ENCODE measurements at places on chromosomes 3 and 15.

- DNase-seq: no peak
These were observed 645.4 kb downstream of the ZBBX start for GRCh38 chr3:166734734-166735133.

DNA sequence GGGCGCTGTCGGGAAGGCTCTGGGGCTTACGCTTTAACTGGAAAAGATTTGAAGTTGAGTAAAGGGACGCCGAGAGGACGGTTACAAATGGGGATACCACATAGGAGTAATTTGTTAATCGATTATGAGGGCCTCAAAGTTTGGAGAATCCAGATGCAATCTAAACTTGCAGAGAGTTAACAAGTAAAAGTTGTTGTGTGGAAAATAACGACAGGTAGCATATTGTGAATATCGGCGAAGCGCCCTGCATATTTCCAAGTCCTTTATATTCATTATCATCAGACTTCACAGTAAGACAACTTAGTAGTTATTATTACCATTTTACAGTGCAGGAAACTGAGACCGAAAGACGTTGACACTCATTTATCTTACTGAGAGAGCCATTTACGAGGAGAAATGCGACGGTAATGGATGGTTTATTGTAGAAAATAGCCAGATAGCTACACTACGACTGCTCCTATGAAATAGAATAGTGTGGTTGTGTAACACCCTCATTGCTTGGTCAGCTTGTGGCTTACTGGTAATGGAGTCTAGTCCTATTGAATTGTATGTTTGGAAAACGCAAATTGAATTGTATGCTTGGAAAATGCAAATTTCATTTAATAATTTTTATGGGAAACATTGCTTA lies 700 bp downstream of the MKRN2 start:
- DNase-seq: no peak

GRCh38 chr15:93037820-93038705 lies 50.9 kb downstream of the RGMA start:
- DNase-seq: no peak

GRCh38 chr15:96354731-96355567 lies 24.4 kb downstream of the NR2F2 start:
- no peak for DNase-seq

DNA sequence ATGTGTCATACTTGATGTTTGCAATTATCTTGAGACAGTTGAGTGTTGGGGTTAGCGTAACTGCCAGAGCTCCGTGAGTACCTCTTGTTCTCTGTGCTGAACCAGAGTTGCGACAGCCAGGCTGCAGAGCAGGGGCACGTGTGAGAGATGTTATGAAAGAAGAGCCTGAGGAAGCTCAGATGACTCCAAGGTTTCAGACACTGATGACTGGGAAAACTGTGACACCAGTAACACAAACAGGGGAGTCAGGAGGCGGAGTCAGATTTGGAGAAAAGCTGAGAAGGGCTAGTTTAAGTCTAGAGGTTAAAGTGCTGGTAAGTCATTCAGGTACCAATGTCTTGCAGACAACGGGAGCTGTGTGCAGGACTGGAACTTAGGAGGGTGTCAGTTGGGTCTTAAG lies 45.0 kb downstream of the BLM start:
- no peak for DNase-seq

DNA sequence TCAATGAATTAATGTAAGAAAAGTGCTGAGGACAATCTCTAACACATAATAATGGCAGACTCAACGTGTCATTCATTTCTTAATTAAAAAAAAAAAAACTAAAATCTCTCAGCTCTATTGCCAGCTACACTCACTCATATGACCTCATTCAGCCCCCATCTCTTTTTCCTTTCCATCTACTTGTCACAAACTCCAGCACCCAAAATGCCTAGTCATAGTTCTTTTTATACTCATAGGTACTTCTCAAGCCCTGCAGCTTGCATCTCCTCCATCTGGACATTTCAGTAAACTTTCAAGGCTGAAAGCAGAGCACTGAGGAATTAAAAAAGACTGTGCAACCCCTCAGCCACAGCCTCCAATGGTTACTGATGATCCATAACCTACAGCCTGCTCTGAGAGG lies 109.8 kb downstream of the PLCH1 start:
- DNase-seq: no peak

DNA sequence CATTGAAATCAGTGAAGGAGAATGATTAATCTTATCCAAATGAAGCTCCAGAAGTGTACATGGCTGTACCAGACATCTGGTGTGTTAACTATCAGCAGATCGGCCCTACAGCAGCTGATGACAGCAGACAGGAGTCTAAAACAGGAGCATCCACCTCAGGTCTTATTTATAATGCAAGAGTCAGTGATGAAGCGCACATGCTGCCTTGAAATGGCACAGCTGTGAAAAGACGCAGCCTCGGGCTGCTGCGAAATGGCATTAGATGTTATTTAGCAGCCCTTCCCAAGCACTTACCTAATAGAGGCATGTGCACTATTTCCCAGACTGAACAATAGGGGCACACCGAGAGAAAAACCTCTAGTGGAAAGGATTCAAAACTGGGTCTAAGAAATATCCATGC lies 472.3 kb upstream of the CBLB start:
- no peak for DNase-seq

- no peak for DNase-seq
These were observed 9.2 kb downstream of the MFSD1 start for GRCh38 chr3:158810823-158811724.

DNA sequence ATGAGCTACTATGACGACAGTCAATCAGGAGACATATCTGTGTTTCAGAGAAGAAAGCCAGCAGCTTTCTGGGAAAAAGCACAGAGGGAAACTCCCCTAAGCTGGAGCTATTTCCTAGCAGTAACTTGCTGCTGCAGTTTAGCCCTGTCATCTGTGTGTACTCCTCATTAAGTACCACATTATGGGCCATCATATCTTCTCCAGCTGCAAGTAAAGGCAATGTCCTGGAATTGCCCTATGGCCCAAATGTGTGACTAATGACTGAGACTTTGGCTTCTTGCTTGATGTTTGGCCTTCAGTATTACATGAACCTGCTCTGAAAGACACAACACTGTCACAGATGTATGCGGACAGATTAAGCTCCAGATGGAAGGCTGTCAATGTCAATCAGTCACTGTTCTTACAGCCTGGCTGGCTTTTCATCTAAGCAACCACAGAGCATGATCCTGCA lies 190.8 kb downstream of the FHIT start:
- no peak for DNase-seq

- no peak for DNase-seq
These were observed 8.5 kb downstream of the KLHL18 start for GRCh38 chr3:47291158-47291753.

GRCh38 chr15:68732451-68732850 lies 88.2 kb downstream of the ANP32A start:
- DNase-seq: no peak

DNA sequence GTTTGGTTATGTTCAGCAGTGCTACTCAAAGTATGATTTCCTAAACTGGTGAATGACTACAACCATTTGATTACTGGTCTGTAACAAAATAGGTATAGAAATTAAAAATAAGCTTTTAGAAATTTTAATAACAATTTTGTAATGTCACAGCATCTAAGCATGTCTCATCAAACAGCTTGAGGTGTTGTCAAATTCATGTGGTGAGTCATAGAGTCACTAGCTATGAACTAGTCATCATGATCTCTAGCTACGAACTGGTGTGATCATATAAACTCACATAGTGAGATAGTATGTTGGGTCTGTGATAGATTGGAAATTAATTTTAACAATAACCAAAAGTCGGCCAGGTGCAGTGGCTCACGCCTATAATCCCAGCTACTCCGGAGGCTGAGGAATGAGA lies 213.9 kb upstream of the RBMS3 start:
- DNase-seq: no peak
